Effector CD4-positive, alpha-beta T cell (primary cell): ENCODE measurements at places on chromosomes 5 and 9.

- DNase-seq = no peak
Measured at GRCh38 chr9:135144581-135145170, 57.2 kb downstream of the OLFM1 start.

DNA sequence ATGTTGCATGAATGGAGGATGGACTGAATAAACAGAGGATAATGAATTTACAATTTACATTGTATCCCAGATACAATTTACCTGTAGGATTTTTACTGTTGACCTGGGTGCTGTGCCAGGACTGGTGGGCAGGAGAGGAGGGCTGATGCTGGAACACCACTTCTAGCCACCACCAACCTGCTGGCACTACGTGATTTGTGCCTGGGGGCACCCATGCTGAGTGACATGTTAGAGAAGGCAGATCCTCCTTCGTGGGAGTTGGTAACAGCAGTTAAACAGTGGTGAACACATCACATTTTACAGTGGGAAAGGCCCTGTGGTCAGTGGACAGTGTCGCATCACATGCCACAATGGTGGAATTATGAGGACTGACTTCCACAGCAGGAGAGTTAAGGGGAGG lies 3.0 kb upstream of the ANKRD34B start:
- DNase-seq = no peak

DNA sequence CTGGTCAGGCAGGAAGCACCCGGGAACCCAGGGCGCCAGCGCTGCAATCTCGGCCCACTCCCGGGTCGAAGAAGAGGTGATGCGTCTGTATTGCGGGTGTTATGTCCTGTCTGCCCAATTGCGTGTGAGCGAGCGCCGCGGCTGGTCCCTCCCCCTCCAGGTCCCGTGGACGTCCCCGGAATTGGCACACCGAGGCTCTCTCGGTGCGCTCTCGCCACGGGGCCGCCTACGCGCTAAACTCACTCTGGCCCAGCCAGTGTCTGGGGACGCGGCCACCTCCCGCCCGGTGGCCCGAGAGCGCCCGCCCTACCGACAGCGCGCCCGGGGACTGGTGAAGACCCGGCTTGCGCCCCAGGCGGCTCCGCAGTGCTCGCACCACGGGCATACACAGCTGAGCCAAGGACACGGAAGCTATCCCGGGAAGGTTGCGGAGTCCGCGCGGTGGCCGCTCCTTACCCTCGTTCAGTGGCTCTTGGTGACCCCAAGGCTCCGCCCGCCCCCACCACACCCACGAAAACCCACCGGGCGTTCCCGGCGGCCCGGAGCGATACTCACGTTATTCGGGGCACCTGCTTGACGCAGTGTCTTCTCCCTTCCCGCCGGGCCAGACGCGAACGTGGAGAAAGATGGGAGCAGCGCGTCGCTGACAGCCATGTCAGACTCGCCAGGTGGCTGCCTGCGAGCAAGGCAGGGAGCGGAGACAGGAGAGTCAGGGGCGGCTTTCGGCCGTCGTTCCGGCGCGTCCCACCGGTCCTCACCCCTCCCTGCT lies 1.0 kb downstream of the KLF4 start:
- no peak for DNase-seq

GRCh38 chr9:97980918-97981845 lies 2.0 kb upstream of the ANP32B start:
- no peak for DNase-seq

- no peak for DNase-seq
Measured at GRCh38 chr5:126521130-126521529, 73.9 kb downstream of the ALDH7A1 start.

GRCh38 chr5:67807439-67807888 lies 408.1 kb upstream of the PIK3R1 start:
- DNase-seq = no peak

DNA sequence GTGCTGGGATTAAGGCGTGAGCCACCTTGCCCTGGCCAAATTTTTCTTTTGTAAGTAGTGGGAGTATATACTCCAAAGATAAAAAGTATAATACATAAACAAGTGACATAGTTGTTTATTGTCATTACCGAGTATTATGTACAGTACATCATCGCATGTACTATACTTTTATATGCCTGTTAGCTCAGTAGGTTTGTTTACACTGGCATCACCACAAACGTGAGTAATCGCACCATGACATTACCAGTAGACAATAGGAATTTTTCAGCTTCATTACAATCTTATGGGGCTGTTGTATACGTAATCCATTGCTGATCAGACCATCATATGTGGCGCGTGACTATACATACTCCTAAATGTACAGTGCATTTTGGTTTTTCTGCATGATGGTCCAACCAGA lies 9.8 kb downstream of the SECISBP2 start:
- no peak for DNase-seq

GRCh38 chr9:33101104-33101951 lies 24.9 kb upstream of the SMU1 start:
- no peak for DNase-seq

GRCh38 chr5:94992325-94992724 lies 292.6 kb downstream of the MCTP1 start:
- no peak for DNase-seq

DNA sequence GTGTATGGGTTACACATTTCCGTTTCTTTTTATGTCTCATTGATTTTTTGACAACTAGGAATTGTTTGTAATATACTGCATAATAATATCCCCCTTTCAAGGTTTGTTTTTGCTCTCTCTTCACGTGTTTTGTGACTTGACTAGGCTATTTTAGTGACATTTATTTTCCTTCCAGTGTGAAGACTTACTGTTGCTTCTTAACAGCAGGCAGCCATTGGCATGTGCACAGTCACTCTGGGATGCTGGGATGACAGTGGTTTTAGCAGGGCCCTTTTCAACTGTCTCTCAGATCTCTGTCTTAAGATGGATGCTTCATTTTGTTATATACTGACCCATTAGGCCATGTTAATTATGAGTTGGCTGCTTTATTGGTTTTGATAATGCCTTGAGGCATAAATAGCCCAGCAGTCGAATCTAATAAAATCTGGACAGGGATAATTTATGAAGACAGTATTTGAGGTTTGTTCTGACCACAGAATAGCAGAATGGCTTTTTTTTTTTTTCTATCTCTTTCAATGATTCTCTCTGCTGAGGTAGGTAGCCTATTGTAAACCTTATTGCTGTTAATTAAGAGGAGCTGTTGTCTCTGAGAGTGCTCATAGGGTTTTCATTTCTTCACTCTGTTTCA lies 536.0 kb downstream of the GABRG2 start:
- no peak for DNase-seq

DNA sequence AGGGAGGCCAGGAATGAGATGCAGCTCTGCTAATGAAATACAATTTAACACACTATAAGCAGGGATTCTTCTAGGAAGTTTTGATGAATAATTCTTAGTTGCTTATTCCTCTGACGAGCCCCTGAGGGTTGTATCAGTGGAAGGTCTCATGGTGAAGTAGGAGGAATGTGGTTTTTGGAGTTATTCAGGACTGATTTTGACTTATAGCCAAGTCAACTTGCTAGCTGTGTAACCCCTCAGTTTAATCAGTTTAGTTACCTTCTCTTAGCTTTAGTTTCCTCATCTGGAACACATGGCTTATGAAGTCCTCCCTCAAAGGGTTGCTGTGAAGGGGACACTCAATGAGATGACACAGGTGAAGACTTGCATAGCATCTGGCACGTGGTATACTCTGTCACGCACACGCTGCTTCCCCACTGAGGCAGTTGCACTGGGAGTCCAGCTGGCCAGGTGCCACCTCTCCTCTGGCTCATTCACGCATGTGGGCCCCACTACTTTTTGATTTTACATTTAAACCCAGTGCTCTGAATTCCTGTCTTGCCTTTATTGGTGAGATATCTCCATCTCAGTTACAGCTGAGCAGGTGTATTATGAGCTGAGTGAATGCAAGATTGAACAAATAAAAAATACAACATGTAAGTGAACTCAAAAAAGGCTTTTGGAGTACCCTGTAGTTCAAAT lies 415.0 kb downstream of the ARHGEF28 start:
- no peak for DNase-seq

DNA sequence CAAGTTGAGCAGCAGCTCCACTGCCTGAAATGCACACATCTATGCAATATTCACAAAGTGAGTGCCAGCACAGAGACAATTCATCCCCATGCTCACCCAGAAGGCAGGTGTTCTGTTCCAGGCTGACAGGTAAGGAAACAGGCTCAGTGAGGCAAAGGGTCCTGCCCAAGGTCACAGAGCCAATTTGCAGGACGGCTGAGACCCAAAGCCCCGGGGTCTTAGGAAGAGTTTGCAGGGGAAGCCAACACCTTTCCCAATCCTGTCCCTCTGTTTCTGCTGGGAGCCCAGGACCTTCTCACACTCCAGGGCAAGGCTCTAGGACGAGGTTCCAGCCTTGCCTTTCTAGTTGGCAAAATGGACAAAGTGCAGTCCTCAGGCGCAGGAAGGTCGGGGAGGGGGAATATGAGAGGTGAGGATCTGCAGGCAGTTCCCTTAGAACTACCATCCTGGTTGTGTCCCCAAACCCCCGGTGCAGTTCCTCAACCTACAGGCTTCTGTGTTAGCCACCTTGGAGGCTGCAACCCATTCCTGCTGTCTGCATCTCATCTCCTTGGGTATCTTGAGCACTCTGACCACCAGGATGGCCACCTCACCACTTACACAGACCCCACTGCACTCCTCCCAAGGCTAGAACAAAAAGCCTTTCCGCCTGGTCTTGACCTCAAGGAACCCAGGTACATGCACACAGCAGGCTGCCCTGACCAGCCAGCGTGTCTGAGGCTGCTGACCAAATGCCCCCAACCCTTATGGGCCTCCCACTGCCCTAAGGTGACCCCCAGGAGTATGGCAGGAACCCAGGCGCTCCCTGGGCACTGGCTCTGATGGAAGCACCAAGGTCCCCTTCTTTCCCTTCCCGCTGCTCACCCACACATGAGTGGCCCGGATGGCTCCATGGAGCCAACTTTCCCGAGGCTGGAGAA lies 1.9 kb upstream of the BRD3 start:
- no peak for DNase-seq

DNA sequence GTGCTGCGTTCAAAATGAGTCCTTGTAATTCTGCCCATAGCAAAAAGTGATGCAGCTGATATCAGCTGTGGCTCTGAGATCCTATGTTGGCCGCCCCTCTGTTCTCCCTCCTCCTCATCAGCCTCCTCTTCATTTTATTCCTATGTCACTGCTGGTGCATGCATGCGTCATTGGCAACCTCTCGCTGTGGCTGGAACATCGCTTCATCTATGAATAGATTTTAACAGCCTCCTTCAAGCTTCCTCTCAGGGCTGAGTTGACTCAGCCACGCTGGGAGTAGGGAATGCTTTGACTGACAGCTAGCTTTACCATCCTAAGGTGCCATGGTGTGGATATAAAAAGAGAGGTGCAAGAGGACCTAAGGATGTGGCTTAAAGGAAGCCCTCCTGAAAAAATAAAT lies 303.5 kb downstream of the PLK2 start:
- no peak for DNase-seq

GRCh38 chr5:24606971-24607370 lies 37.8 kb downstream of the CDH10 start:
- DNase-seq = no peak

- no peak for DNase-seq
Measured at GRCh38 chr5:45765561-45765960, 69.4 kb upstream of the HCN1 start.

DNA sequence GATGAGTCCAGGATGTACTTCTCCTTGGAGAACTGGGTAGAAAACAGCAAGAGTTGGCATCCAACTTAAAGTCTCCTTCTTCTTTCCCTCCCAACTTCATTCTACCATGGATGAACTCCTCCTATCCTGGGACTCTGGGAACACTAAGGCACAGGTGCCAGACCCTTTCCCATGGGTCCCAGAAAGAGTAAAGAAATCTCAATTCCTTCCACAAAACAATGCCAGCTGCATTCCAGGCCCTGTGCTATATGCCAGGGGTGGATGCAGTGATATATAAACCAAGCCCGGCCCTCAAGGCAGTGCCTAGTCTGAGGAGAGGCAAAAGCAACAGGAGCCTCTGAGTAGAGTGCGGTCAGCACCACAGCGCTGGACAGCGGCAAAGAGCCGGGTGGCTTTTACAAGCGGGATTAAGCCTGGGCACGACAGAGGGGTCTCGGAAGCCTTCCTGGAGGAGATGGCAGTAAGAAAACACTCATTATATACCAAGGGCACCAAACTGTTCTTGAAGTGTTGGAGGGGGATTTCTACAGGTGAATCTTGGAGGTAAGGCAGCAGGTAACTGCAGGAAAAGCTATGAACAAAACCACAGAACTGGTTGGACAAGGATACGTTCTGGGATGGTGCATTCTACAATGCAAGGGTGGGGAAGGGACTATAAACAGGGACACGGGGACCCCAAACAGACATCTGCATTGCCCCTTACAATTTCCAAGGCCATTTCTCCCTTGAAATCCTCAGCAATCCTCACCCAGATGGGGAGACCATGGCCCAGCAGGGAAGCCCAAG lies 16.4 kb upstream of the TOR2A start:
- DNase-seq = no peak

GRCh38 chr5:68482199-68482598 lies 266.6 kb downstream of the PIK3R1 start:
- no peak for DNase-seq

- DNase-seq = no peak
Measured at GRCh38 chr5:481347-481746, 38.4 kb downstream of the EXOC3 start.

- no peak for DNase-seq
Measured at GRCh38 chr9:78963911-78964310, 607.9 kb upstream of the TLE4 start.

DNA sequence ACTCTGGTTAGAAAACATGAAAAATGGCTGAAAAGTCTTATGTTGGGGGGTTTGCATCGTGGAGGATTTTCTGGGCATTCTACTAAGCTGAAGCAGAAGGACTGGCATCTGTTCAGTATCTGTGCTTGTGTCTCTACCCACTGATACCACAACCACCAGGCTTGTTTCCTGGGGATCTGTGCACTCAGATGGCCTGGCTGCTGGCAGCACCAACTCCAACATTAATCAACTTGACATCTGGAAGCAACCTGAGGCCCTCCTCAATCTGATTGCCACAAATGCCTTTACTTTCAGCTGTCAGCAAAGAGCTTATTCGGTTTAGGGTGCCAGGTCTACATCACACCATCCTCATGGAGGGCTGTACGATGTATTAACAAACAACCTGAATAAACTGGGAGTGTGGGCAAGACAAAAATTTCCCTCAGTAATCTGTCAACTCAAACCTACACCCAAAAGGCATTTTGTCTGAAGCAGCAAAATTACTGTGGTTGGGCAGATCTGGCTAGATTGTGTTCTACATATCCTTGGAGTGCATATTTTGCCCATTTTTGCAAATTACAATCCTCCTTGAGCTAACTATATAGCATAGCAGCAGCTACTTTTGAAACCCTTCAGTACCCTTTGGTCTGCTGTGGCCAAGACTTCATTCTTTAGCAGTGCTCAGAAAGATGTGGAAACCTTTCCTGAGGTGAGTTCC lies 74.6 kb downstream of the FOXD1 start:
- no peak for DNase-seq

- no peak for DNase-seq
Measured at GRCh38 chr9:8234316-8234715, 434.7 kb upstream of the DMAC1 start.

- DNase-seq = no peak
Measured at GRCh38 chr9:94799578-94800264, 73.2 kb downstream of the AOPEP start.

GRCh38 chr9:1125741-1126140 lies 75.6 kb downstream of the DMRT2 start:
- DNase-seq = no peak
